ENCODE measurements at places on chromosomes 12 and 14.

GRCh38 chr14:78982551-78982950, 812.4 kb downstream of the NRXN3 start:
- no peak for DNase-seq

DNA sequence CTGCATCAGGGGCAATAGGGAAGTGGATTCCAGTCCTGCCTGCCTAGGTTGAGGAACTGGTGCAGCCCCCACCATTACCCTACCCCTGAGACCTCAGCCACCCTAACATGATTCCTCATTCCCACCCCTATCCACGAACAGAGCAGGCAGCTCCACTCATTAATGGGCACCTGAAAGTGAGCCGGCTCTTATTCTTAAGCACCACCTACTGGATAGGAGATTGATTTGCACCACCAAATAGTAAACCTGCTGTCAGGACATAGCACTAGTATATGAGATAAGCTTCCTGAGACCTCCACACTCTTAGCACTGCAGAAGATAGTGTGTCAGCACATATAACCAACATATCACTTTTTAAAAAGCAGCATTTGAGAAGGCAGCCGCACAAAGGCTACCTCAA, 573.2 kb downstream of the SOX5 start:
- DNase-seq = no peak

- DNase-seq = no peak
These were observed 439 bp downstream of the GOLGA5 start for GRCh38 chr14:92794547-92794941.

DNA sequence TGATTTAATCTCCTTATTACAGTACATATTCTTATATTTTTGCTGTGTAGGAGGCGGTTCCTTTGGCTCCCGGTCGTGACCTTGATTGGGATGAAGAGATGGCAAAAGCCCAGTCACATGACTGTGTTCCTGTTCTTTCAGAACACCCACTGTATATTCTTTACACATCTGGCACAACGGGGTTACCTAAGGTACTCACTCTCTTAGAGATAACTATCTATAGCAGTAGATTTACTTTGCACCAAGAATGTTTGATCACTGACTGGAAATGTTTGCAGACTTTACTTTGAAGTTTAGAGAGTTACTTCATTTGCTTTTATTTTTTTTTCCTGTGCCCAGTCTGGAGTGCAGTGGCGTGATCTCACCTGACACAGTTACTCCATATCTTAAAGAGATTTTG, 65.2 kb downstream of the ACSS3 start:
- no peak for DNase-seq

DNA sequence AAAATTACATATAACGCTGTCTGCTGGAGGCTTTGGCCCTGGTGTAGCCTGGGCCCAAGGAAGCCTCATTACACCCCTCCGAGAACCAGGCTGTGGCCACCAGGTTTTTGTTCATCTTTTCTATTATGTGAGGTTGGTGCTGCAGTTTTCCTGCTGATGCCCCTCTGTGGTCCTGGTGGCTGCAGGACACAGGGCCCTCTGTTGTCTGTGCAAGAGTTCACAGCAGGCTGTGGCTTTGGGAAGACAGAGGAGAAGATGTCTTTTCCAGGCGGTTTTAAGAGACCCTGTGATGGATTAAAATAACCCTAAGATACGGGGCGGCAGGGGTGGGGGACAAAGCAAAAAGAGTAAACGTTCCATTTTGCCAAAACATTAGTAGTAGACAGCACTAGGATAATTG, 121.5 kb downstream of the ADGRD1 start:
- no peak for DNase-seq

DNA sequence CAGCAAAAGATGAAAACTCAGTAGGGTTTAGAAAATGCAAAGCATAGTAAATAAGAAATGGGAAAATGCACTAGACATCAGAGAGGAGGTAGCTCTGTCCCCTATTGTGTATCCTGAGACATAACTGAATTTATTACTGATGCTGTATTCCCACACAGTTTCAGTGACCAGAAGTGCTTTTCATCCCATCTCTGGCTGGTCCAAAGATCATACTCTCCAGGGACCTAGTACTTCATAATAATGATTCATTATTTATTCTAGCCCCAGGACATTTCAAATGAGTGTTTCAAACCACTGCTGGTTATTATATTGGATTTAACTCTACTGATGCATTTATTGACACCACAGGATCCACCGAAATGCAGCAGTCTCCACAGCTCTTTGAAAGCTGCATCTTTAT, 163.3 kb downstream of the PAWR start:
- DNase-seq = no peak

GRCh38 chr12:58529897-58530741, 390.2 kb downstream of the LRIG3 start:
- DNase-seq = no peak

- DNase-seq = no peak
These were observed 102.7 kb downstream of the TMEM30B start for GRCh38 chr14:61178226-61179060.

GRCh38 chr12:127516467-127516866, 750.5 kb upstream of the TMEM132C start:
- no peak for DNase-seq

DNA sequence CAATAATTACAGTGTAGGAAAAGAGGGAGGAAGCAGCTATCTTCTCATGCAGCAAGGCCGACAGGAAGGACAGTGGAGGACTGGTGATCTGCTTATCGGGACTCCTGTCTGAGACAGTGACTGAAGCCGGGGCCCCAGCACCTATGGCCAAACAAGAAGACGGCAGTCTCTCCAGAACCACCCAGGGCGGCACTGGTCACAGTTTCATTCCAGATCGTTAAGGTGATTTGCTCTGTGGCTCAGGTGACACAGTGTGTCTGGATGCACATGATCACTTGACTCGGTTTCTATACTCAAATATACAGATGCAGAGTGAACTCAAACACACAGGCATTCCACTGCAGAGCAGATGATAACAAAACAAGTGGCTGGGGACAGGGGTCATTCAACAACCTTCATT, 52.1 kb upstream of the CORO1C start:
- no peak for DNase-seq

- DNase-seq = no peak
These were observed 1552.1 kb downstream of the AACS start for GRCh38 chr12:126617312-126617711.

DNA sequence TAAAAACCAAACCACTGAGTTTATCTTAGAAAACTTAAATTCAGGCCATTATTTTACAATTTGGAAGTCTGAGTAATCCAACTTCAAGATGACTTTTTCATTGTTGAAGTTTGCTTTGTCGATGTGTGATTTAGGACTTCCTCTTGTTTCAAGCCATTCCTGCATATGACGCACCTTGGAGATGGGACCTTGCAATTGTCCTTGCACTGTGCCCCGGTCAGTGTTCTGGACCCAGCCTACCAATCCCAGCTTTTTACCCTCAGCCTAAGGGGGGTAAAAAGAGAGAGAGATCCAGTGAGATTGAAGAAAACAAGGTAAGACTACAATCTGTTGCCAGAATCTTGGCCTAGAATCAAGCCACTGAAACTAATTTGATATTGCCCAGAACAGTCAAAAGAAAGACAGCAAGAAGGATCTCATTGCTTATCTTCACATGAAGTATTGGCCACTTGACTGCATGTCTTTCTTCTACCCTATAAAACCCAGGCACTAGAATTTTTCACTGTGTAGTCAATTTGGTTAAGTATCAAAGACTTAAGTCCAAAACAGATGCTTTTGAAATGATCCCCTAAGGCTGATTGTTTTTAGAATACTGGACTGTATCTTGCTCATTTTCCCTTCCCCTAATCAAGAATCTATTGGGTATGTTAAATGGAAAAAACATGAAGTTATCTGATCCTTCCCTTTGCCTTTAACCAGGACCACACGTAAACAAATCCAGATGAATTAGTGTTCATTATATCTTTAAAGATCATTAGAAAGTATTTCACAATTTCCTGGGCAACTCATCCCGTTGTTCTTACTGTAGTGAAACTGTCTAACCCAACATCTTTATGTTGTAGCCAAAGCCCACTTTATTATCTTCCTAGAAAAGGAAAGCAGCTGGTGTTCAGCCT, 2.4 kb upstream of the MLH3 start:
- no peak for DNase-seq

- DNase-seq = no peak
These were observed 8.3 kb upstream of the VDR start for GRCh38 chr12:47913081-47913480.

GRCh38 chr12:53954694-53955035, at the start of gene HOXC12:
Gene HOXC12, plus strand, starts transcription at chr12:53954903. Its CDS starts 27 bp downstream, at chr12:53954930.
- no peak for DNase-seq

DNA sequence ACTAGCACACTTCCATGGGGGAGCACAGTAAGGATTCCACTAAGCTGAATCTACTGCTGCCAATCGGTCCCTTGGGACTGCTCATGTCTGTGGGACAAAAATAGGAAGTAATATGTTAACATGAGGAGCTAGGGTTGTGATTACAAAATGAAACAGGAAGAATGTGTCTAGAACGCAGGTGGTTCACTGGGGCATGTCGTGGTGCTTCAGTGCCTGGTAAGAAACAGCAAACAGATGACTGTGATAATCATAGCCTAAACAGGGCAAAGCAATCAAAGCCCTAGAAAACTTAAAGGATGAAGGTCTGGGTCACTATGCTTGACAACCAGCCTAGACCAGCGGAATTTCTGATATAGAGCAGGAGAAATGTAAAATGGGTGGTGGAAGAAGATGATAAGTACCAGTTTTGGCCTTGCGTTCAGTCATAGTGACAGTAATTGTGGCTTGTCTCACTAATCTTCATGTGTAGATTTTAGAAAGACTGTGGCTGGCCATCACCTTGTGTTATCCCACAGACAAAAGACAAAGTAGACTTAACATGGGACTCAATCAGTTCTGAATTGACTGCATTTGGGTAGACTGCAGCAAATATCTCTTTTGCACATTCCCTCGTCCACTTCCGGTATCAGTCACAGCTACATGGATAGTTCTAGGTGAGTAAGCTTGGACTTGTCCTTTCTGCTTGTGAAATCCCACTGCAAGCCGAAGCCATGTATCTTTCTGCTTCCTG, 51.4 kb downstream of the WASHC3 start:
- DNase-seq = no peak

DNA sequence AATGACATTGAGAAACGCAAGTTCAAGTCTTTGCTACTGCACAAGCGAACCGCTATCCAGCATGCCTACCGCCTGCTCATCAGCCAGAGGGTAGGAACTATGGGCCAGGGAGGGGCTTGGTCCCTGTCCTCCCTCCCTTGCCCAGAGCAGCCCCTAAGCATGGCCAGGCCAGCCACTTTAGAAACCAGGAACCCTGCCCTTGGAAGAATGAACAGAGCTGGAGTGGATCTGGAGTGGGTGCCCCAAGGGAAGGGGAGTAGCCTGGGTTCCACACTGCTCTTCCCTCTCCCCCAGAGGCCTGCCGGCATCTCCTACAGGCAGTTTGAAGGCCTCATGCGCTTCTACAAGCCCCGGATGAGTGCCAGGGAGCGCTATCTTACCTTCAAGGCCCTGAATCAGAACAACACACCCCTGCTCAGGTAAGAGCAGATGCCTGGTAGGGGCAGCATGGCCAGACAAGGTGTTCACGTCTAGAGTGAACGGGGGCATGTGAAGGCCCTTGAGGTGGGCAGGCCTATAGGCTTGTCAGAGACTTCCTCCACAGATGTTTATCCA, 55.8 kb downstream of the TPCN1 start:
- no peak for DNase-seq

GRCh38 chr14:87108726-87109125, 884.3 kb downstream of the GALC start:
- DNase-seq = no peak

DNA sequence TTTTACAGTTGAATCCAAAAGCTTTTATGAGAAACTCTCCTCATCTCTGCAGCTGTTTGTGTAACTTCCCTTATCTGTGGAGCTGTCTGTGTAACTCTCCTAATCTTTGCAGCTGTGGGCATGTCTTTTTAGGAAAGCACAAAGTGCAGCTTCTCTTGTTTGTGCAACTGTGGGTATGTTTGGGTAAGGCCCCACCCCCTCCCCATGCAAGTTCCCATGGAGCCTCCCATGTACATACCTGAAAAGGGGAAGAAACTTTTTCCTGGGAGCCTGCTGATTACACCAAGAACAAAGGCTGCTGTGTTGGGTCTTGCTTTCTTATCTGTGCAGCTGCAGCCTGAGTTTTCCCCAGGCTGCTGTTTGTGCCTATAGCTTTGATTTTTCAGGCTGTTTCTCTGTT, 42.7 kb upstream of the CDKN3 start:
- no peak for DNase-seq

DNA sequence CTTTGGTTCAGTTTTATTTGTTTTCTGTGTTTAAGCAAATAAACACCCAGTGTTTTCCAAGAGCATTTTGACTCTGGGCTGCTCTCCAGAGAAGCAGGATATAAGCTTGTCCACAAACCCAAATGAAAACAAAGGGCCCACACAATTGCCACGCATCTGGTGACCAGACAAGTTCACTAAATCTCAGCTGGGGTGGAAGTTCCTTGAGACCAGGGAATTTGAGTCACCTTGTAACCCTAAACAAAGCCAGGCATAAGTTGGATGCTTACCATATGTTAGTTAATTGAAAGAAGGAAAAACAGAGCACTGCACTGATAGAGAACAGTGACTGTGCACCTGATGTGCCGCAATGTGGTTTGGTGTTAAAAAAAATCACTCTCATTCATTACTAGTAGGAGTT, 1.6 kb upstream of the TXNRD1 start:
- DNase-seq = no peak

GRCh38 chr14:92528486-92529100, 15.0 kb downstream of the RIN3 start:
- DNase-seq = no peak

DNA sequence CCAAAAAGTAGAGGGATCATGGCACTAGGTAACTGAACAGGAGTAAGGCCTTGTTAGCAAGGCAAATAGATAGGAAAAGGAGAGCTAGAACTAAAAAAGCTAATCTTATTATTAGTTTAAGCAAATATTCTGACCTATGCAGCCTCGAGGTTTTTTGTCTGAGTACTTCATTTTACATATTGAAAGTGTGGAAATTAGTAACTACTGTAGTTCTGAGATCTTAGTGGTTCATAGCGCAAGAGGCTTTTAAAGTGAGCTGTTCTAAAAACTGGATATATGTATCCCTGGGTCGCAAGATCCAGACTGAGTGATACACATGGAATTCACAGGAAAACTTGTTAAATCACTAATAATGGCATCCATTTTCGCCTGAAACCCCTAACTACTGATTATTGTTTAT, 411.0 kb upstream of the SOX5 start:
- DNase-seq = no peak

DNA sequence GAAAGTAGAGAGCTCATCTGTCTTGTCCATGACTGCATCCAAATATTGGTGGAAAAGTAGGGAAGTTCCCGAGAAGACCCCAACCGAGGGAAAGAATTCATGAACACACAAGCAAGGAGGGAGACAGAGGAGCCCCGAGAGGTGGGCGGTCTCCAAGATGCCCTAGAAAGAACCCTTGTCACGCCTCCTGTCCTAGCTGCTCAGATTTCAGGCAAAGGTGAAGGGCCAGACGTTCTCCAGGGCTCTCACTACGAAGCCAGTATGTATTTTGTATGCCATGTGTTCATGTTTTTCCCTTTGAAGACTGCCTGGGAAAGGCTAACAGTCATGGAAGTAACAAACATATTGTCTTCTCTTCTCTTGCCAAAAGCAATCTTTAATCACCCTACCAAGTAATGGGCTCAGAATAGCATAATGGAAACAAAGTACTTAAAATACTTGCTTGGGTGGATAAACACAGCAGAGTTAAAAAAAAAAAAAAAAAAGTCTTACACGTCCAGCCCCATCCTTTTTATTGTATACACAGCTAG, 99.2 kb upstream of the TBX3 start:
- no peak for DNase-seq

- DNase-seq = no peak
These were observed 1552.1 kb upstream of the SEL1L start for GRCh38 chr14:83085725-83086124.

GRCh38 chr14:75205591-75205990, 29.2 kb upstream of the TMED10 start:
- no peak for DNase-seq

GRCh38 chr12:87925021-87925420, 104.2 kb downstream of the C12orf50 start:
- no peak for DNase-seq

Data from NCI-H1092 (cell line).